ENCODE measurements at places on chromosomes 3 and 15.

DNA sequence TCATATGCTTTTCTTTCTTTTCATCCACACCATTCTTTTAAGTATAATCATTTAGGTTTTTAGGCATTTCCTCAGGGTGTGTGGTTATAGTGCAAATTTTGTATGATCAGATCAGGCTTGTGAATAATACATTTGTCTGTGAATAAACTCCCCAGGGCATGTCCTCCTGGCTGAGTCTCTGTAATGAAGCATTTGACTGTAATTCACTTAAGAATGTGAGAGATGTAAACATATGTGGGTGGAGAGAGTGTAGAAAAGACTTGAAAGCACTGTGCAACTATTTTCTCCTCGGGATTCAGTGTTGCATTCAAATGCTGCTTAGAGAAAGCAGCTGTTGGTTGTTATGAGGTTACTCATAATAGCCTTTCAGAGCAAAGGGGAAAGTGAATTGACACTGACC, 996.5 kb downstream of the TUSC7 start:
- no peak for DNase-seq

- DNase-seq = no peak
Measured at GRCh38 chr3:94524102-94524919, 461.4 kb downstream of the NSUN3 start.

DNA sequence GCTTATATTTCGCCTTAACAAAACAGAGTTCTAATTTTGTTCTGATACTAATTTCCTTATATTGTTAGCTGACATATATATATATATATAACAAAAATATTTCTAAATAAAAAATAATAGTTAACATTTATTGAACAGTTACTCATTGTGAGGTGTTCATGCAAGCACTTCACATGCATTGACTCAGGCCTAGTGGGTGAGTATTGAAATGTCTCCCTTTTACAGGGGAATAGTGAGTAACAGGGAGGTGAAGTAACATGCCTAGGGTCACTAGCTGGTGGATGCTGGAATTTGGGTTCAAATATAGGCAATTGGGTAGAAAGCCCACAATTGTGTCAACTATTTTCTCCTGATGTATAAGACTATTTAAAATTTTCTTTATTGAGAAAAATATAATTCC, 102.6 kb upstream of the ZPLD1 start:
- DNase-seq = no peak

GRCh38 chr3:125057186-125057850, 1.5 kb upstream of the HEG1 start:
- DNase-seq = no peak

DNA sequence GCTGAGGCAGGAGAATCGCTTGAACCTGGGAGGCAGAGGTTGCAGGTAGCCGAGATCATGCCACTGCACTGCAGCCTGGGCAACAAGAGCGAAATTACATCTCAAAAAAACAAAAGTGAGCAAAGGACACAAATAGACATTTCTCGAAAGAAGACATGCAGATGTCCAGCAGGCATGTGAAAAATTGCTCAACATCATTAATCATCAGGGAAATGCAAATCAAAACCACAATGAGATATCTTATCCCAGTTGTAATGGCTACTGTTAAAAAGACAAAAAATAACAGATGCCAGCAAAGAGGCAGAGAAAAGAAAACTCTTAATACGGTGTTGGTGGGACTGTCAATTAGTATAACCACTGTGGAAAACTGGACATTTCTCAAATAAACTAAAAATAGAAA, 20.9 kb downstream of the ASB7 start:
- no peak for DNase-seq

All from GOT3 (cell line).